ENCODE measurements at places on chromosomes 16 and 17.
A peak's percentile ranks its signal among the peaks of the same experiment; 100 is the strongest.

GRCh38 chr16:4699046-4699556 is 5.7 kb downstream of the NUDT16L1 start:
- no peak for DNase-seq

GRCh38 chr17:49069585-49070273 is 62.8 kb upstream of the B4GALNT2 start:
- no peak for DNase-seq

- DNase-seq, result no peak
These were observed 273.9 kb upstream of the MAF start for GRCh38 chr16:79874391-79874790.

- no peak for DNase-seq
These were observed 2.7 kb downstream of the CDH15 start for GRCh38 chr16:89174055-89174827.

DNA sequence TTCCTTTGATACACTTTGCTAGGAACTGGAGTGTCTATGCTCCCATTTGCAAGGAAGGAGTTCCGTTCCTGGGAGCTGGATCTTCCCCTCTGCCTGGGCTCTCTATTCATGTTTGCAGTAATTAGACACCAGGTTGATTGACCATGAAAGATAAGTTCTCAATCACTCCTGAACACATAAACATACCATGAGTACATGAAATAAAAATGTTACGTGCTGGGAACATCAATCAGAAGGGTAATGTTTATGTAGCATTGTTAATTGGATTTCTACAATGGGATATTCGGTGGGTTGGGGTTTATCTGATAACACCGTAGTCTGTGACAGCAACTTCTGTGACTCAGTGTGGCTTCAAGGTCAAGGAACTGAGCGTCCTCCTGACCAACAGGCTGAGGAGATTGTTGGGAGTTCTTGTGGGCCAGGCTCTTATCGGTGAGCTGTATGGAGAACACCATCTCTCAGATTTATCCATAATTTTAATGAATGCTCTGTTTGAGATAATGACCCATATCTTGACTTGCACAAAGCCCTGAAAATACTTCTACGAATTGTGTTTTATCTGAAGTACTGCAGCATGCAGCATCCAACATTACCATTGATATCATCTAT is 136.4 kb downstream of the NPIPB5 start:
- no peak for DNase-seq

DNA sequence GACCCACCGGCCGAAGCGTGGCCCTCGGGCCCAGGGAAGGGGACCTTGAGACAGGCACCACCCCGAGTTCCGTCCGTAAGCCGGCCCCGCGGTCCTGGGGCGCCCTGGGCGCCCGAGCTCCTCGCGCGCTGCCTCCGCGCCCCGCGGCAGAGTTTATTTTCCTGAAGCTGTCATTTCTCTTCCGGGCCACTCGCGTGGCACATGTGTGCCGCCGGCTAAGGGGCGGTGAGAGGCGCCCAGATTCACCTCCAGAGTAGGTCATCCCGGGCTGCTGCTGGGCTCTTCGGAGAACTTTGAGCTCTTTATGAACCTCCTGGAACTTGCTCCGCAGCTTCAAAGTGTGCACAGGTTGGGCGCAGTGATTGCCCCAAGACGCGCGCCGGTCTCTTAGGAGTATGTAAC is 489 bp downstream of the ZC3H18 start:
- DNase-seq, result peak; percentile 44

DNA sequence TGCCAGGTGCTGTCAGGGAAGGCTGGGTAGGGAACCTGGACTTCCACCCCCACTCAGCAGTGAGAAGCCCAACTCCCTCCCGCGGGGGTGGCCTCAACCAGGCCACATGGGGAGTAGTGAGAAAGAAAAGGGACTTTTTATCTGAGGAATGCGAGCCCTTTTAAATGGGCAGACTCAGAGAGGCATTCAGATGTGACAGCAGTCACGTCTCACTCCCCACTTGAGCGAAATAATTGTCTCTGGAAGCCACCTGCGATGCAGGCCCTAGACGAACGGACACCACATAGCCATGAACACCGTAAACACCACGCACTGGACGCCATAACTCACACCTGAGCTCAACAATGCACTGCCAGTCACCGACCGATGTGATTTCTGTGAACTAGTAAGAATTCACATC is 11.9 kb upstream of the CD300E start:
- no peak for DNase-seq

- DNase-seq, result no peak
These were observed 131.9 kb downstream of the C16orf95 start for GRCh38 chr16:87185308-87185707.

- DNase-seq, result no peak
These were observed 54.0 kb downstream of the CFDP1 start for GRCh38 chr16:75379339-75379738.

- no peak for DNase-seq
These were observed 5.1 kb upstream of the CD300LD start for GRCh38 chr17:74597069-74597790.

GRCh38 chr16:30773826-30774225 is 11.7 kb downstream of the RNF40 start:
- no peak for DNase-seq

DNA sequence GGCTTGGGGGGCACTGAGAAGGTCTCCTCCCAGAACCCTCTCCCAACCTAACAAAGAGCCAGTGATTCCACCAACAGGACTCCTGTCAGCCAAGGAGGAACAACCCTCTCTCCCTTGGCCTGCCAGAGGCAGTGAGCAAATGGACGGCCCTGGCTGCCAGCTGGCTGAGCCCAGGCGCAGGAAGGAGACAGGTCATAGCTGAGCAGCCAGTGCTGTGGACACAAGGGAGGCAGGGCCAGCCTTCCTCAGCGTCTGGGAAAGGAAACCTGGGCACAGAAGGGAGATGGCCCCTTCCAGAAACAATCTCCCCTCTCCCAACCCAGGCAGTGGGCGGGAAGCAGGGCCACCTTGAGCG is 2.1 kb downstream of the MPO start:
- DNase-seq, result no peak

Data from liver (tissue), 10 donors.